ENCODE measurements at places on chromosomes 6 and 20.

GRCh38 chr20:62971211-62971949 is 18.9 kb downstream of the SLC17A9 start:
- no peak for DNase-seq

- no peak for DNase-seq
These were observed 234.6 kb downstream of the DLL1 start for GRCh38 chr6:170056278-170056711.

- peak; percentile 74 for DNase-seq
These were observed 35.4 kb upstream of the MAPK13 start for GRCh38 chr6:36094753-36095496.

- no peak for DNase-seq
These were observed 147.0 kb upstream of the STXBP5 start for GRCh38 chr6:147057188-147057587.

DNA sequence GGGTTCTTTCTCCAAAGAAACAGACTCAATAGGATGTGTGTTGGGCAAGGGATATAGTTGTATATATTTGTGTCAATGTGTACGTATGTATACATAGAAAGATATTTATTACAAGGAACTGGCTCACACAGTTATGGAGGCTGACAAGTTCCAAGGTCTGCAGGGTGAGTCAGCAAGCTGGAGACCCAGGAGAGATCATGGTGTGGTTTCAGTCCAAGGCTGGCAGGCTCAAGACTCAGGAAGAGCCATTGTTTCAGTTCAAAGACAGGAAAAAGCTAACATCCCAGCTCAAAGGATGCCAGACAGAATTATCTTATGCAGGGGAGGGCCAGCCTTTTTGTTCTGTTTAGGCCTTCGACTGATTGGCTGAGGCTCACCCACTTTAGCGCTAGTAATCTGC is 89.9 kb upstream of the RALGAPA2 start:
- no peak for DNase-seq

- DNase-seq = no peak
These were observed 216.7 kb upstream of the SLC35B3 start for GRCh38 chr6:8651998-8652397.

DNA sequence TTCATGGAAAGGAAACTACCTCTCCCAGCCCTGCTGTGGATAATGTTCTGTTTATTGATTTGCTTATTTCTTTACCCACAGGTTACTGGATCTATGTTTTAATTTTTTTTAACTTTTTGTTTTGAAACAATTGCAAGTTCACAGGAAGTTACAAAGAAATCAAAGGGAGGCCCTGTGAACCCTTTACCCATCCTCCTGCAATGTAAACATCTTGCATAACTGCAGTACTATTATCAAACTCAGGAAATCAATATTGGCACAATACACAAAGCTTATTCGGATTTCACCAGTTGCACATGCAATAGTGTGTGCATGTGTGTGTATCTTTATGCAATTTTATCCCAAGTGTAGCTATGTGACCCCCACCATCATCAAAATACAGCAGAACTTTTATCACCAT is 398.0 kb downstream of the BTBD3 start:
- no peak for DNase-seq

GRCh38 chr20:52806918-52807317 is 165.2 kb upstream of the TSHZ2 start:
- no peak for DNase-seq

- no peak for DNase-seq
These were observed 31.8 kb upstream of the DSE start for GRCh38 chr6:116338943-116339342.

DNA sequence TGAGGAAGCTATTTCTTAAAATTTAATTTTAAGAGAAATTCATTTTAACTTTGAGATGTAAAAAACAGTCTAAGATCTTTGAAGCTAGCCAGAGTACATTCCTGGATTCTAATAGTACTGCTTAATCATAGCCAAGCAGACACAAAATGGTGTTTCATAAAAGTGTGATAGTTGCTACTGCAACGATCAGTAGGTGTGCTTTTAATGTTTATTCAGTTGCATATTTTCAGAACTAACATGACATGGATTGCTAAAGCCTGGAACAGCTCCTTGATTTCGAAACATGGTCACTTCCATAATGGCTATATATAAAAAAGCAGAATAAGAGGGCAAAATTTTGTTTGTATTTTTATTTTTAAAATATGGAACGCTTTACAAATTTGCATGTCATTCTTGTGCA is 35.5 kb downstream of the SESN1 start:
- DNase-seq = no peak

DNA sequence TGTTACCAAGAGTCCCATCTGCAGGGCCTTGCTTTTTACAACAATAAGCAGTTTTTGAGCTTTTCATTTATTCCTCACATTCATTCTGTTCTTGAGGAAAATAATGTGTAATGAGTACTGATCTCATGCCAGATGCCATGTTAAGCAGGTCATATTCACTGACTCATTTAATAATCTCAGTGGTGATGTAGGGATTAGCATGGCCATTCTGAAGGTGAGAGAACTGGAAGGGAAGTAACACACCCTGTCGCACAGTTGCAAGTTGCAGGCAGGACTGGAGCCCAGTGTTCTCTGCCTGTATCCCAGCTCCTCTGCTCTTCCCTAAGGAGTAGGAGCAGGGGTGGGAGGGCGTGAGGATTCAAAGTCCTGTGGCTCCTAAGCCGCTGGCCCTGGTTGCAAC is 5.6 kb downstream of the PCIF1 start:
- DNase-seq = no peak

- no peak for DNase-seq
These were observed 120.8 kb downstream of the EDN1 start for GRCh38 chr6:12410946-12411345.

DNA sequence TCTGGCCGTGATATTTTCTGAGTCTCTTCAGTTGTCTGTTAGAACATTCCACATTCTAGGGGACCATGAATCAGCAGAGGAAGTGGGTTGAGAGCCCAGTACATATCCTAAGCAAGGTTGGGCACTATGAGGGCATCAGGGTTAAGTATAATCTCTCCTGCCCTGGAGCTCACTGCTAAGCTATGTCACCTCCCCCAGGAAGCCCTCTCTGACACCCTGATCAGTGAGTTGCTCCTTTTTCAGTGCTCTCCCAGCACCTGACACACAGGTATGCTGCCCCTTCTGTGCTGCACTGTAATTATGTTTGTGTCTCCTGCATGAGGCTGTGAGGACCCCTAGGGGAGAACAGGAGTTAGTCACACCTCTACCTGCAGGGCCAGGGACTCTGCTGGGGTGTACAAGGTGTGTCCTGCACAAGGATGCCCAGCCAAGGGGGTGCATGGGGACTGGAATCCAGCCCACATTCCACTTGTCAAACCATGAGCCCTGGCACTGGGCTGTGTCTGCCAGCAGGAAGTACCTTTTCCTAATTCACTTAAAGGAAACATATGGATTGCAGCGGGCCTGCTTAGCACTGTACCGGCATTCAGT is 3.9 kb downstream of the RAB44 start:
- DNase-seq = peak; percentile 70

DNA sequence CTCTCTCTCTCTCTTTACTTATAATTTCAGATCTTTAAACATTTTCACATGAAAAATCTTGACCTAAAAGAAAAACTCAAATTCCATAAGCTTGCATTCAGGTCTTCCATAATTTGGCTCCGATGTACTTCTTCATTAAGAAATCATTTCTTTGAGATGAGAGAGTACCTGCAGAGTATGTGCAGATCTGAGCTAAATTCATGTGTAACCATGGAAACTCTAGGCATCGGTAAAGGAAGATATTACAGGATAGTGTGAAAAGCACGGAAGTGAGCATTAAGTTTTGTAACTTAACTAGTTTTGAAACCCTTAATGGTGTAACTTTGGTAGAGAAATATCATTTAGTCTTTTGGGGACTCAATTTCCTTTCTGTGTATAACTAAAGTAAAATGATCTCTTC is 295.9 kb upstream of the SOX4 start:
- no peak for DNase-seq

- DNase-seq = no peak
These were observed at the start of gene TAGAP for GRCh38 chr6:159044899-159045727. Gene TAGAP (minus strand): TSS chr6:159044991. CDS start chr6:159044146, 845 bp downstream.

DNA sequence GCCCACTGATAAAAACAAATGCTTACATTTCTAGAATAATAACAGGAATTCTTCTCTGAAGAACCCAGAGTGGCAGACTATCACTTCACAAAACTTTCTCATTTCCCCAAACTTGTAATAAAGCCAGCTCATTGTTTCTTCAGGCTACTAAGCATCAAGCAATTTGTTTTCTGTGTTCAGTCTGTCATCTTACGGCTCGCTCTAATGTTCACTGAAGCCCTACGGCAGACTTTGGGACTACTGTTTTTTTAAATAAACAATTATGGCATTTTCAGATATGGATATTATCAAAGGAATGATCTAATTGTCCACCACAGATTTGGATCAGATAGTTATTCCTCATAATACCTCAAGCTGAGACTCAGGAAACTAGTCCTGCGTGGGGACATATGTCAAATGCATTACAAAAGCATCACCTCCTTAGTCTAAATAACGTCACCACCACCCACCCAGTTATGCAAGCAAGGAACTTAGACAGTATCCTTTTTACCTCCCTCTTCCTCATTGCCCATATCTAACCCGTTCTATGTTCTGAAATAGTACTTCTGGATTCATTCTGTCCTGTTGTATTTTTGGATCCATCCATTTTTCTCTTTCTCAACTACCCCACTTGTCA is 415.1 kb downstream of the PLCB1 start:
- no peak for DNase-seq

DNA sequence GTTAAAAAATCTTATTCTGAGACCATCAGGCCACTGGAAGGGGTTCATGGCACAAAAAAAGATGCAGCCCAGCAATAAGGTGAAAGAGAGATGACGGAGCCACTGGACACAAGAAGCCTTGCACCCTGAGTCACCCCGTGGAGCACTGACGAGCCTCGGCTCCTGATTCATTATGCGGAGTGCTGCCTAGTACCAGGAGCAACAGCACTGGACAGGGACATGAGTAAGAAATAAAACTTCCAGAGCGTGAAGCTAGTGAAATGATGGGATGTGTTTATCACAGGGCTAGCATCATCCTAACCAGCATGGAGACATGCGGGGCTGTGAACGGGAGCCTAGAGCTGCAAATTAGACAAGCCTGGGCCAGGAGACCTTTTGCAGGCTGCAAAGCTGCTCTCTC is 53.3 kb downstream of the RNASET2 start:
- no peak for DNase-seq

All from H9 (cell line).